CD4-positive, CD25-positive, alpha-beta regulatory T cell (primary cell): ENCODE measurements at places on chromosomes 11 and 22. TPM values are rescaled to one million over a fixed set of nuclear protein-coding genes. Genes with fewer than 3 reads are reported as not detected.

GRCh38 chr11:73453562-73453961 lies 77.4 kb downstream of the RELT start:
- no peak overlapping the region for H3K27ac ChIP-seq
- no peaks in the 10 kb centered on the region for H3K27me3 ChIP-seq
- H3K4me3 ChIP-seq, result no peak overlapping the region
- DNase-seq, result no peak
- no peaks in the 10 kb centered on the region for H3K4me1 ChIP-seq
- no peaks in the 10 kb centered on the region for H3K36me3 ChIP-seq

- no peaks in the 10 kb centered on the region for H3K4me1 ChIP-seq
- no peak overlapping the region for H3K27ac ChIP-seq
- no peak for DNase-seq
Measured at GRCh38 chr11:43988040-43988817, 45.8 kb downstream of the C11orf96 start.

GRCh38 chr11:94305146-94305545 lies 766 bp downstream of the IZUMO1R start:
- H3K36me3 ChIP-seq, result no peaks in the 10 kb centered on the region
- DNase-seq, result no peak
- no peaks in the 10 kb centered on the region for H3K27me3 ChIP-seq
- H3K27ac ChIP-seq, result no peak overlapping the region

DNA sequence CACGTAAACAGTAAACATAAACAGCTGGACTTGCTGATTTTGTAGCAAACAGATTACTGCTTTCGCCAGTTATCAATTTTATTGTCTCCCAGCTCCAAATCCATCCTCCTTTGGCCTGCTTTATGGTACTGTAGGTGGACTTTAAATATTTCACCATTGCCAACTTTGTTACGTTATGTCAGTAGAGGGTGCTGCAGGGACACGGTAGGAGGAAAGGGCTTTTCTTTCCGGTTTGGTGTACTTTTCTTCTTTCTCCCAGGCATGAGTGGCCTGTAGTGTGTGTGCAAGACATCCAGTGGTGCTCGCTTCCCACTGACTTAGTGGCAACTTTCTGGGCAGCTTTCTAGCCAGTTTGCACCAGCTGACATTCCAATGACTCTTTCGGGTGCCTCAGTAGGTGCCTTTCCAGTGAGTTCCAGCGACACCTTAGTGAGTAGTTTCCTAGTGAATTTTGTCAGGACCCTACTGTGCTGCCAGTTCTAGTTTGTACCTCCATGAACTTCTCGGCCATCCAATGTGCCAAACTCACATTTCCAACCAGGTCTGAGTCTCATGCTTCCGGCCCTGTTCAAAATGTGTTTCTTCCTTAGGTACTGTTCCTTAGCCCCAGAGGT lies 267.6 kb upstream of the TENM4 start:
- H3K4me1 ChIP-seq, result no peaks in the 10 kb centered on the region
- DNase-seq, result no peak
- H3K4me3 ChIP-seq, result no peak overlapping the region
- H3K27me3 ChIP-seq, result no peaks in the 10 kb centered on the region
- no peaks in the 10 kb centered on the region for H3K36me3 ChIP-seq
- H3K27ac ChIP-seq, result no peak overlapping the region

GRCh38 chr11:93537767-93538261 lies 5.4 kb downstream of the SMCO4 start:
- no peaks in the 10 kb centered on the region for H3K36me3 ChIP-seq
- no peak for DNase-seq
- peaks cover 4% of the 10 kb centered on the region for H3K4me1 ChIP-seq
- H3K4me3 ChIP-seq, result no peak overlapping the region
- H3K27me3 ChIP-seq, result peaks cover 18% of the 10 kb centered on the region

- no peak overlapping the region for H3K27ac ChIP-seq
- no peaks in the 10 kb centered on the region for H3K4me1 ChIP-seq
- no peaks in the 10 kb centered on the region for H3K36me3 ChIP-seq
- H3K27me3 ChIP-seq, result no peaks in the 10 kb centered on the region
- no peak for DNase-seq
Measured at GRCh38 chr11:79371152-79371551, 69.7 kb downstream of the TENM4 start.

DNA sequence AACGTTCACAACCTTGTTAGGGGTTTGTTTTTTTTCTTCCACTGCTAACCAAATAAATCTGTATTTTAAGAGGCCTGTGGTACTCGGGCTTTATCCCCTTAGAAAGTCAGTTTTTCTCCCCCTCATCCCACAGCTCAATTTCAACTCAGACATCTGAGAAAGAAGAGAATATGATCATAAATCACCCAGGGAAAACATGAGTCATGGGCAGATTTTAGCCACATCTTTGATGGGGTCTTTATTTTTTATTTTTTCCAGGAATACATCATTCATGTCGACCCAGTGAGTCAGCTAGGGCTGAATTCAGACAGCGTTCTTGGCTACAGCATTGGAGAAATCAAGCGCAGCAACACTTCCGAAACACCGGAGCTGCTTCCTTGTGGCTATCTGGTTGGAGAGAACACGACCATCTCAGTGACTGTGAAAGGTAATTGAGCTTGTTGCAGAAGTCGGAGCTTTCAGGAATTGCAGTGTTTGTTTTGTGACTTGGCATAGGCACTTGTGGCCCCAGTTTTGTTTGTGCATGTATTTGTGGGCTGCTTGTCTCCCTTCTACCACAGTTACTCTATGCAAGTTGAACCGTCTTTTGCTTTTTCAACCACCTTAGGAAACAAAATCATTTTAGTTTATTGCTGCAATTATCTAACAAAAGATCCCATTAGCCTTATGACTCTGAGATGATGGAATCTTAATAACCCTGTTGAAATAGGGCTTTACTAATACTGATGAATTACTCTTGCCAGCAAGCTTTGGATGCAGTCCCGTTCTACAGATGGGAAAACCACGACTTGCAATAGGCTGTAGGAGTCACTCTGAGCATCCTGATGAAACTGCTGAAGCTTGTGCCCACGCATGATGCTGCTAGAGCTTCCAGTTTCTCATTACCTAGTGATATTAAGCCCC lies 62.7 kb downstream of the DBX1 start:
- no peaks in the 10 kb centered on the region for H3K27me3 ChIP-seq
- no peaks in the 10 kb centered on the region for H3K4me1 ChIP-seq

DNA sequence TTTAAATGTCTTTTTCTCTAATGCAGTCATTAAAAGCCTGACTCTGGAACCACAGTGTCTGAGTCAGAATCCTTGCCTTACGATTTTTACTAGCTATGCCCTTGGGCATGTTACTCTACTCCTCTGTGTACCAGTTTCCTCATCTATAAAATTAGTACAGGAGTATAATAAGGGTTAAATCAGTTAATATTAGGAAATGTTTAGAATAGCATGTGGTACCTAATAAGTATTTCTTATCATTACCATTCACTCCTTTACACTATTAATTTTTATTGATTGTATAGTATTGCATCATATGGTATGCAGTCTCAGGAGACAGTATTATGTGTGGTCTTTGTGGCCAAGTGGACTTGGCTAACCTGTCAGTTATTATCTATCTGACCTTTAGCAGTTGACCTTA lies 68.2 kb downstream of the METTL15 start:
- H3K4me1 ChIP-seq, result no peaks in the 10 kb centered on the region
- H3K27ac ChIP-seq, result no peak overlapping the region
- no peaks in the 10 kb centered on the region for H3K36me3 ChIP-seq
- H3K4me3 ChIP-seq, result no peak overlapping the region
- DNase-seq, result no peak

- H3K27ac ChIP-seq, result no peak overlapping the region
- H3K4me1 ChIP-seq, result peaks cover 7% of the 10 kb centered on the region
- no peak overlapping the region for H3K4me3 ChIP-seq
- no peak for DNase-seq
- no peaks in the 10 kb centered on the region for H3K36me3 ChIP-seq
Measured at GRCh38 chr22:39458444-39459083, 1.8 kb downstream of the MGAT3 start.

GRCh38 chr11:71272161-71272560 lies 19.8 kb upstream of the SHANK2 start:
- no peak overlapping the region for H3K4me3 ChIP-seq
- H3K27me3 ChIP-seq, result no peaks in the 10 kb centered on the region
- no peak for DNase-seq

DNA sequence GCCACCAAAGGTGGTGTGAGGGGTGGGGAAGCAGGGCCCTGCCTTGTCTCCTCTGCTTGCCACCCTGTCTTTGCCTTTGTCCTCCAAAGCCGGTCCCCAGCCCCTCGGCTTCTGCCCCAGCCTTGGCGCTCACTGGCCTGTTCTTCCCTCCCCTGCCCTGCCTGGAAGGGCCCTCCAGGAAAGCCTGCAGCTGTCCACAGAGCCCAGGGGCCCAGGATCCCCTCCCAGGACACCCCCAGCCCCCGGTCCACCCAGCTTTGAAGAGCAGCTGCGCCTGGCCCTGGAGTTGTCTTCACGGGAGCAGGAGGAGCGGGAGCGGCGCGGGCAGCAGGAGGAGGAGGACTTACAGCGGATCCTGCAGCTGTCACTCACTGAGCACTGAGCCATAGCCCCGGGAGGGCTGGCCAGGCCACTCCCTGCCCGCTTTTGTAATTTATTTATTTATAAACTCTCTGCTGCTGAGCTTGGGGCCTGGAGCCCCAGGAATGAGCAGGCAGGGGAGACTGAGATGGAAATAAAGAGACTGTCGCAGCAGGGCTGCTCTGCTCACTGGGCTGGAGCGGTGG lies 1.3 kb upstream of the SSH3 start:
- H3K36me3 ChIP-seq, result peaks cover 34% of the 10 kb centered on the region
- H3K4me3 ChIP-seq, result no peak overlapping the region
- DNase-seq, result no peak
- H3K27me3 ChIP-seq, result no peaks in the 10 kb centered on the region
- peak overlapping the region; percentile 55 for H3K27ac ChIP-seq

Gene OR51I1
- not detected for polyA plus RNA-seq

Gene MS4A8
- not detected for polyA plus RNA-seq

Gene C22orf31
- not detected for polyA plus RNA-seq

Gene PTS
- polyA plus RNA-seq, result 7.1 TPM
